ENCODE measurements at places on chromosomes 6 and 20.

DNA sequence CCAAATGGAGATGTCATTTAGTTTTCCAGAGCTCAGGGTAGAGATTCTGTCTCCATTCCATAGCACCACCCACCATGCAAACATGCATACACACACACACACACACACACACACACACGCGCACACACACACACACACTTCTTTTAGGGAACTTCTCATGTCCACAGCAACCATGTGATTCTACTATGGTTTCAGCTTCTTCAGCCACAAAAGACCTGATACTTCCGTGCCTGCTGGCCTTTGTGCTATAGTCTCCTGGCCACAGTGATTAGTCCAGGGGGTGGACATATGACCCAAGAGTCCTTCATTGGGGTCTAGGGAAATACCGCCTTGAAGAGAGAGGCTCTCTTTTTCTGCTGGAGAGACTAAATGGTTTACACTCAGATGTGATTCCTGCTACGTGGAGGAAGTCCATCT lies 53.5 kb downstream of the CARMIL1 start:
- no peak for DNase-seq

GRCh38 chr20:41370176-41370575 lies 3.6 kb upstream of the EMILIN3 start:
- DNase-seq = no peak

DNA sequence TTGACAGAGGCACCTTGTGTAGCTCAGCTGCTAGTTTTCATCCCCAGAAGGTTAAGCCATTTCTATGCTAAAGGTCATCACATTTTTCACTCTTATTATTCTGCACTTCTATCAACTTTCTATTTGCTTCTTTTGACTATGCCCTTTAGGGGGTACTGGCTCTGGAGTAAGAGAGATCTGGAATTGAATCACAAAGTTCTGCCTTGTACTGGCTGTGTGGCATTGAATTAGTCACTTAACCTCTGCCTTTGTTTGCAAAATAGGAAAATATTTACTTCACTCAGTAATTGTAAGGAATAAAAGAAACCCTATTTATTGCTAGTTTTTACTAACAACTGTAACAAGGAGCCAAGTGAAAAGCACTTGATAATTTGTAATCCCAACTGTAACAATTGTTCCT lies 56.8 kb upstream of the MTRF1L start:
- DNase-seq = no peak

DNA sequence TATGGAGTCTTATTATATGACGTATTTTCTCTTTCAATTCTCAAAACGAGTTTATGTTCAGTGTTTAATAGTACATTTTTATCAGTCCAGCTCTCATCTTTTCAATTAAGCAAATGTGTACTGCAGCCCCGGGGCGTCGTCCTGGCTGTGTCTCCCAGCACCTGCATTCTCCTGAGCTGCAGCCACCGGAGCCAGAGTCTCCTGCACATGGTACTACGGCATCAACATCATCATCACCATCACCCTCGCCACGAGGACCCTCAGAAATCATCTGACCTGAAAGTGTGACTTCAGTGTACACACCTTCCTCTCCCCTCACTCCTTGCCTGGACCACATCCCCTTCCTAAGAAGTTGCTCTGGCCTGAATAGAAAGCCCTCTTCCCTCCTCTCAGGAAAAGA lies 267.7 kb upstream of the ARID1B start:
- DNase-seq = no peak

DNA sequence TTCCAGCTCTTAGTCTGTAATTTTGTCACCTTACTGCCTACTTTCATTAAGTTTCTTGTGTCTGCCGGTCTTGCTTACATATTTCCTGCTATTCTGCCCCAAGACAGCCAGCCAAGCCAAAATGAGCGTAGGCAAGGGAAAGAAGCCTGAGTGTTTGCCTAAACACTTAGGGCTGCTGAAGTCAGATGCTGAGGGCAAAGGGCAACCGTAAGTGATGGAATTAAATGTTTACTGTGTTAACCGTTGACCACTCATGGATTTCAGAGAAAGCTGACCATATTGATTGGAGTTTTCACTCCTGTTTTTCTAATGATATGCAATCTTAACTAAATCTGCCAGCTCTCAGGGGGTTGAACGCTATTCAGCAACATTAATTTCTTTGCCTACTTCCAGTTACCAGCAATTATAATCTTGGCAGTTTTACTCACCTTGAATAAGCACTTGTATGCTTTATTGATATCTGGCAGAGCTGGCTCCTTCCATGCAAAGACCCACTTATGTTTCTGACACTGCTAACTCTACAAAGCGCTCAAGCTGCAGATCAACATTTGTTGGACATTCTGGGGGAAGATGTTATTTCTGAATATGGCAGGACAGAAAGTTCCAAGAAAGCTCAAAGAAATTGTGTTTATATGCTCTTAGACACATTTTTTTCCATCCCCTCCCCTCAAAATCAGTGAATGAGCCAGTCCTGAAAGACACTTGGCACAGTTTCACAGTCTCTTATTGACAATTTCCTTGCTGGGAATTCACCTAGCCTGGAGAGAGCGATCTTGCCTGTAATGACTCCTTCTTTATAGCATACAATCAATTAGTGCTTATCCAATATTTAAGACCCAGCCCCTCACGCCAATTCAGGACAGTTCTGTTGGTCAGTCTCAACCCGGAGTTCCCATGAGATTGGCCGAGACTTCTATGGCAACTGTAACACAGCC lies 183.8 kb downstream of the PLCB1 start:
- DNase-seq = no peak

DNA sequence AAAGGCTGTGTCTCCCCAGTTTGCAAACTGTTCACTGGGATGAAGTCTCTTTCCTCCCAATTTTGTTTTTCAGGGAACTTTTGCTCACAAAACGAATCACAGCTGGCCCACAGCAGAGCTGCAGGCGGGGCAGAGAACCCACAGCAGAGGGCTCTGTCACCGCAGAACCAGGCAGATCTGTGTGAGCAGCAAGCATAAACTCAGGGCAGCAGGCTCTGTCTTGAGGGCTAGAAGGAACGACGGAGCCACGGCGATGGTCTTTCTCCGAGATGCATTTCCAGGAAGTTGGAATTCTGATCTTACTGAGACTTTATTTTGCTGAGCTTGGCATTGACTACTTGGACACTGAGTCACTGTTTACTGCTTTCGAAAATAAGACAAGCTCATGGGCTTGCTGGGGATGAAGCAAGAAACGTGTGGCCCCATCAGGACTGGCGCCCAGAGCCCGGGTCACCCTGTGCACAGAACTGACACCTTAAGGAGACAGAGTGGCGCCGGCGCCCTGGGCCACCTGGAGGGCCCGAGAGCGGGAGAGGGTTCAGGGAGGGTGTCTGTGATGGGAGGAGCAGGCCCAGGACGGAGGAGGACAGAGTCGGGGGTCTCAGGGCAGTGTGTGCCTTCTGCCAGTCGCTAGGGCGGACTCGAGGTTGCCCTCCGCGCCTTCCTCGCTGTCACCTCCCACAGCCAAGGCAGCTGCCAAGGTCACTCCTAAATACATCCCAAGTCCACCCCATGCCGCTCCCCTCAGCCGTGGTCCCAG lies 106.3 kb upstream of the NXT1 start:
- no peak for DNase-seq

DNA sequence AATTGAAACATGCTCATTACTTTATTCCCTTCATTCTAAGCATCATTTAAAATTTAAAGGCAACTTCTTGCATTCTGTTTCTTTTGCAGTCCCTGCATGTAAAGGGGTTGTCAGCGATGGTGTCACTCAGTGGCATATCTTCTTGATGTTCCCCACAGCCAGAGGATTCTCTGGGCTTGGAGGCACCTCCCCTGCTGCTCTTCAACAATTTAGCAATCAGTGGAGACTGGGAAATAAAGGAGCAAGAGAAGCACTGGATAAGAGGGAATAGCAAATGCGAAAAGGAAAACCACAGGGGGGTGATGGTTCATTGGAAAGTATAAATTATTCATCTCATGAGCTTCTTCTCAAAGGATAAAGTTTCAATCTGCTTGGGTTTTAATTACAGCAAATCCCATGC lies 30.7 kb upstream of the MC3R start:
- no peak for DNase-seq

GRCh38 chr20:33843854-33844253 lies 32.7 kb downstream of the CHMP4B start:
- DNase-seq = no peak

DNA sequence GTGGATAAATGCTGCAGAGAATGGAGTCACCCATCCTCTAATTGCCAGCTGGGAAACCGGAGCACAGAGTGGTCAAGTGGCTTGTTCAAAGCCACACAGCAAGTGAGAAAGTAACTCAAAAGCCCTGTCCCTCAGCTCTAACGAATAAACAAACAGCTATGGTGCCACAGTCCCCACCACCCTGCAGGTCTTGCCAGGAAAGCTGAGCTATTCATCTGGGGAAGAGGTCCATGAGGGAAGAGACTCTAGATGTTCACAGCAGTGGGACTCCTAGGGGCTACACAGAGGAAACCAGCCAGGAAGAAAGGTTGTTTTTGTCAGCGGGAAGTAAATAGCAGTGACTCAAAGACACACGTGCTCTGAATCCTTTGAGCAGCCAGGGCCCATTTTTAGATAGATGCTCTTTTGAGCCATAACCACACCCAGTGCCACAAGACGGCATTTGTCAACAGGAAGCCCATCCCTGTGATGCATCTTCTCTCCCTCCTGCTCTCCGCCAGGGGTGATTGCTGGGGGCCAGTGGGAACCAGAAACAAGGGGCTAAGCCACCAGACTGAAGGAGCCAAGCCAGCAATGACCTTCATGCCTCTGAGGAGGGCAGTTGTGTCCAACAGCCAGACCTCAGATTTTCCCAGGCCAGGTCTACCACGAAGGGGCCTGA lies 32.4 kb upstream of the TCP11 start:
- no peak for DNase-seq

DNA sequence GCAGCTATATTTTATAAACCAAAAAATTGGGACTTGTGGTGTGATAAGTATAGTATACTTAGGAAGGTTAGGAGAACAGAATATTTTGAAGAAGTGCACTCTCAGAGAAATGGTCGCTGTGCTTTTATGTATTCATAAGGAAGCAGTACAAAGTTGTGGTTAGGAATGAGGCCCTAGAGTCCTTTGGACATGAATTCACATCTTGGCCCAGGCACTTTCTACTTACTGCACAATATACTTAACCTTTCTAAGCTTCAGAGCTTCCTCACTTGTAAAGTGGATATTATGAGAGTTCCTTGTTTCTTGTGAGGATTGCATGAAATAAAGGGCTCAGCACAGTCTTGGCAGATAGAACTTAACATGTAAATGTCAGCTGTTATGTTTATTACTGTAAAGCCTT lies 21.0 kb upstream of the SERINC3 start:
- DNase-seq = no peak

GRCh38 chr6:47437592-47437991 lies 40.0 kb upstream of the CD2AP start:
- no peak for DNase-seq

- DNase-seq = no peak
Measured at GRCh38 chr20:49705358-49705757, 8.3 kb downstream of the B4GALT5 start.

DNA sequence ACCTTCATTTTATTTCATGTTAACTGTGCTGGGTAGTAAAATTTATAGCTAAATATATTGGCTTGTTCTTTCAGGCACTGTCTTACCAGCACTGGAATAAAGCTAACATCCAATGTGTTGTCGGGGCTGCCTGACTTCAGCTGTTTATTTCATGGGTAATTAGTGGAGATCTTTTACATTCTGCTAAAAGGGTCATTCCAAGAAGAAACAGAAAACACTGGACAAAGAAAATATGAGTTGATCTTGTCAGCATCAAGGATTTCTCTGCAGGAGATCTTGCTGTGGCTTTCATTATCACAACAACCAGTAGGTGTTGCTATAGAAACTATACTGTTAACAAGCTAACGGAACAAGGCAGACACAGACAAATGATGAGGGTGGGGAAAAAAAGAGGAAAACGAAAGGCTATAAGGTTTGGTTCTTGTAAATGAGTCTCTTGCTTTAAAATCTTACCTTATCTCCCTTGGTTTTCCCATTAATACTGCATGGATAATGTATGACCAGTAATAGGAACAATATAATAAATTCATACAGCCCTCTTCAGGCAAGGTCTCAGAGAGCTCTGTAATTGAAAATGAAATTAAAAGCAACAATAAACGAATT lies 206.8 kb downstream of the SIM1 start:
- DNase-seq = no peak

- DNase-seq = no peak
Measured at GRCh38 chr6:94270091-94270948, 851.0 kb upstream of the EPHA7 start.

GRCh38 chr6:144768551-144769075 lies 483.5 kb downstream of the UTRN start:
- DNase-seq = no peak

- DNase-seq = no peak
Measured at GRCh38 chr6:126427713-126428112, 87.8 kb downstream of the CENPW start.

DNA sequence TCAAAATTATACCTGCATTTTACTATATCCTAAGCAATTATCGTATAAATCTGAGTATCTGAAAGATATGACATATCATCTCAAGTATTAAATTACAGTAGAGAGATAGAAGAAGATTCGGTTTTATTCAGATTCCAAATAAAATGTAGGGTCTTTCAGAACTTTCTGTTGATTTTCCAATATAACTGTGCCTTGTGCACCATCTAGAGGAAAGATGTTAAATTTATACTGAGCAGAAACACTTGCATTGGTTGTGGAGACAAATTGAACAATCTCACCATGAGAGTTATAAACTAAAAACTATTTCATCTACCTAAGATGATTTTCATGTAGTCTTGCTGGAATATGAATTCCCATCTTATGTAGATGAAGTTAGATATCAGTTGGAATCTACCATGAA lies 26.8 kb upstream of the HSF2 start:
- DNase-seq = no peak

DNA sequence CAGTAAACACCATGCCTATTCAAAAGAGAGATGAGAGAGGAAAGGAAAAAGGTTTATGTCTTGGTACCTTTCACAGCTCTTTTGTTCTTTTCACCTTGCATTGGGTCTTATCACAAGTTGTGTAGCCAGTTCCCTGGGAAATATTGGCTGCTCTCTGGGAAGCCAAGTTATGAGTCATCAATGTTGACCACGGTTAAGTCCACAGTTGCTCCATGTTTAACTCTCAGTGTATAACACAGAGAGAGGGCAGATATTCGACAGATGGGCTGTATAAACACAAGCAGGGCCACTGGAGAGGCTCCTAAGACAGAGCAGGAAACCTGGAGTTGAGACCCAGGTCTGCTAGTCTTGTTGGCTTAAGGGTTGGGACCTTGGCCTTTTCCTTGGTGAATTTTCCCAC lies 718.6 kb downstream of the QKI start:
- no peak for DNase-seq

GRCh38 chr6:47126647-47127391 lies 84.7 kb upstream of the ADGRF1 start:
- DNase-seq = no peak

GRCh38 chr6:53795702-53796450 lies 1.1 kb downstream of the LRRC1 start:
- DNase-seq = no peak

DNA sequence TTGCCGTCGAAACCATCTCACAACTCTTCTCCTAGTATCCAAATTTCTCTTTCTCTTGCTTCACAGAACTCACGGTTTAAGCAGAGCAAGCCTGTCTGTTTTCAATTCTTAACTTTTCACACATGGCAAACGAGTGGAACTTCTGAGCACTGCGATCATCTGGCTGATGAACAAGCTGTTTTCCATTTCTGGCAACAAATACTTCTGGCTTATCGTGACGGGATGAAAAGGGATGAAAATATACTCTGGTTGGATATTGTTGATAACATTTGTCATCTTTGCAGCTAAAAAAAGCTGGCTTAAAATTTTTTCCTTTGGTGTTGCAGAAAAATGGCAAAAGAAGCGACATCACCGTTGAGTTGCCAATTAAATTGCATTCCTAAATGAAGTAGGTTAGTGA lies 515.2 kb upstream of the JARID2 start:
- DNase-seq = no peak

- DNase-seq = no peak
Measured at GRCh38 chr20:50711113-50711825, 19.9 kb upstream of the RIPOR3 start.
